ENCODE measurements at places on chromosomes 12 and 14.

- no peak for DNase-seq
Measured at GRCh38 chr12:51785906-51786305, 62.6 kb downstream of the FIGNL2 start.

DNA sequence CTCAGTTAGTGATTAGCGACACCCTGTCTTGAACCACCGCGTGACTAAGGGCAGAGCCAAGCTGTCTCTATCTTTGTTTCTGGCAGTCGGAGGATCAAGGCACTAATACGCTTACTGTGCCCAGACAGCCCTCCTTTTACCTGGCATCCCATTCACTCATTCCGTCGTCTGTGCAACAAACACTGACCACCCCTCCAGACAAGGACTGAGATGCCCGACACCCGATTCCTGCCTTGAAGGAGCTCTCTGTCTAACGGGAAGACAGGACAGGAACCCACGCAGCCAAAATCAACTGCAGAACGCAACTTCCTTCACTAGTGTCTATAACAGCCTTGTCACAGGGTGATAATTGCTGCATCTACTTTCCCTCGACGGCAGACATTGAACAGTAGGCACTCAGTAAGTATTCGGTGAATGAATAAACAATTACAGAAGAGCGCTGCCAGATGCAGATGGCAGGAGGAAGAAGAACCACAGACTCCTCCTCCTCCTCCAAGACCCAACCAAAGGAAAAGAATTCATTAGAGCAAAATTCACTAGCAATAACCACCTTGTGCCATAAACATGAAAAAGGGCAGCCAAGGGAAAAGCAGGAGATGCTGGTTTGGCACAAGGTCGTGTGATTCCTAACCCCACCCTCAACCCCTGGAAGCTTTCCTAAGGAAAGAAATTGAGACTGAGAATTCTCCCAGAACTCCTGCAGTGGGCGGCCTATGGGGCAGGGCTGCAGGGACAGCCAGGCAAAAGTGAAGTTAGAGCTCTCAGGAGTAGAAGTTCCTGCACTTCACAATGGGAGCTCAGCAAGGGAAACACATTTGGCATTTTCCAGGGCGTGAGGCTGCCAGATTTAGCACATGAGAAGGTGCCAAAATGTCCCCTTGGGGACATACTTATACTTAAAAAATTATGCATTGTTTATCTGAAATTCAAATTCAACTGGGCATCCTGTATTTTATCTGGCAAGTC, 186.6 kb upstream of the DIO3 start:
- DNase-seq: no peak

- DNase-seq: no peak
Measured at GRCh38 chr14:24366413-24366720, 1.6 kb upstream of the NFATC4 start.

GRCh38 chr12:122834921-122835749, at the start of gene HIP1R:
HIP1R (plus strand) TSS chr12:122835457; CDS start chr12:122835551, 94 bp downstream.
- DNase-seq: no peak

- no peak for DNase-seq
Measured at GRCh38 chr12:14057895-14058294, 76.5 kb upstream of the GRIN2B start.

- DNase-seq: no peak
Measured at GRCh38 chr12:94062796-94063635, 85.4 kb upstream of the PLXNC1 start.

DNA sequence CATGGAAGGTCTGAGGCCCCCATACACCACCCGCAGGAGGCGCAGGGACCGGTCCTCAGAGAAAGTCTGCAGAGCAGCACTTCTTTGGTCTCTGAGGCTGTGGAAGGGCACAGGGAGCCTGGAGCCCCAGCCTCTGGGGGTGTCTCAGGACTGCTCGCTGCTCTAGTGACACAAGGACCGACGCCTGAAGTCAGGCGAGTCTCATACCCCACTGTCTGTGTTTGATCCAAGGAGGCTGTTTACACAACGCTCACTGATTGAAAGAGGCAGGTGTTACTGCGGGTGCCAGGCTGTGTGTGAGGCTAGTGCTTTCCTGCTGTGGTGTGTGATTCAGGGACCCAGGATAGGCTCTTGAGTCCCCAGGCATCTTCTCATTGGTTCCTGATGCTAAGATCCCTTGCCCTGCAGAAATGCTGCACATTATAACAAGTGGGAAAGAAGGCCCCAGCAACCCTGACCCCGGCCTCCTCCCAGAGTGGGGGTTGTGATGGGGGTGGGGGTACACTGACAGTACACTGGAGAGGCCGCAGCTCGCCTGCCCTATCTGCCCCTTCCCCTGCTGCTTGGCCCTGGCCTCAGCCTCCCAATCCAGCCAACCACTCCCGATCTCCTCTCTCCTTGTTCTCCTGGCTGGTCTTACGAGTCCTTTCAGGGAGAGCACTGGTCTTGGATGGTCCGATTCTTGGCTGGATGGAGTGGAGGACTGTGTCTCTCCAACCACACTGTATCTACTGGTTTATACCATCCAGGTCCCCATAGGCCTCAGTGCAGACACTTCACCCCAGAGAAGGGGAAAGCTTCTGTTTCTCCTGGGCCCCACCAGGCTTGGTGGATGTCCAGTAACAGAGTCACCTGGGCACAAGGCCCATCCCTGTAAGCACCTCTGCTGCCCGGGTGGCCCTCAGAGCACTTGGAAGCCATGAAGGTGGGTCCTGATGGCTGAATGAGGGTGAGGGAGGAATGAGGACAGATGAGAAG, 6.6 kb downstream of the CACNA2D4 start:
- no peak for DNase-seq

- no peak for DNase-seq
Measured at GRCh38 chr14:38047195-38047902, 160.4 kb upstream of the SSTR1 start.

- DNase-seq: peak; percentile 75
Measured at GRCh38 chr12:120903412-120904196, 554 bp downstream of the SPPL3 start.

GRCh38 chr14:106459971-106460730, 933.8 kb downstream of the TMEM121 start:
- peak; percentile 3 for DNase-seq

DNA sequence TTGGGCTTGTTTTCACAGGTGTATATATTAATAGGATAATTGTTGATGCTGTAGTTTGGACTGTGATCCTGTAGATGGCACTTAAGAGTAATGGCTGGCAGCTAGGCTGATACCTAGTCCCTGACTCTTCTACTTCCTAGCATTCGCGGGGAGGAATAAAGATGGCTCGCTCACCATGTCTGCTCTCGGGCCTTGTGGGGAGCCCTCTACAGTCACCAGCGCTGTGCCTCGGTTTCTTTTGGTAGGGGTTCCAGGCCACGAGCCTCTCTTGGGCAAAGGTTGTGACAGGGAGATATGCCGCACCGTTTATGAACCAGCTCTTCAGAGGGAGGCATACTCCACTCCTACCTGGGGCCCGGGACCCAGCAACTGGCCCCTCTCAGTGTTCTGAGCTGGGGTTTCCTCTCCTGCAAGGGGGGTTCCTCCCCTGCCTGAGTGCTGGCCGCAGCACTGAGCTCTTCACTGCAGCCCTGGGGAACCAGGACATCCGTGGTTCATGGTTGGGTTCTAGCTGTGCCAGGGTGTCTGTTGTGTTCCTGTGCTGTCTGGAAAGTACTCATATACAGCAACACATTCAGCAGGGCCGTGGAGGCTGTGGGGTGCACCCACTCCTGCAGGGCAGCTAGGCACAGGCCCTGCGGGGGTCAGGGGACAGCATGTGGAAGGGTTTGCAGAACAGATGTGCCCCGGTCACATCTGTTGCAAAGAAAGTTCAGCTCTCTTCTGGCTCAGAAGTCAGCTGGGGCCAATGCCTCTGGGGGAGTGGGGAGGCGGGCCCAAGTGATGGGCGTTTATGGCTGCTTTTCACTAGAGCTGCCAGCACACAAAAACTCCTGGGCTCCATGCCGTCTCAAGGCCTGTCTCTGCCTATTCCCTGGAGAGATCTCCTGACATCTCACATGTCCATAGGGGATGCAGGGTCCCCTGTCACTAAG, 147.9 kb downstream of the PPFIA2 start:
- no peak for DNase-seq

- peak; percentile 12 for DNase-seq
Measured at GRCh38 chr12:40137252-40137651, 31.4 kb upstream of the SLC2A13 start.

- DNase-seq: no peak
Measured at GRCh38 chr14:91185721-91186120, 58.8 kb downstream of the GPR68 start.

- no peak for DNase-seq
Measured at GRCh38 chr12:56761812-56762211, 1.3 kb upstream of the HSD17B6 start.

GRCh38 chr14:97010491-97011160, 213.4 kb downstream of the VRK1 start:
- no peak for DNase-seq

- DNase-seq: no peak
Measured at GRCh38 chr14:63928744-63929174, 76.0 kb downstream of the SYNE2 start.

- peak; percentile 70 for DNase-seq
Measured at GRCh38 chr14:91303091-91303923, 58.8 kb upstream of the GPR68 start.

GRCh38 chr12:56601503-56601902, 28.6 kb downstream of the BAZ2A start:
- no peak for DNase-seq

GRCh38 chr12:109737631-109738030, 24.0 kb downstream of the FAM222A start:
- no peak for DNase-seq

DNA sequence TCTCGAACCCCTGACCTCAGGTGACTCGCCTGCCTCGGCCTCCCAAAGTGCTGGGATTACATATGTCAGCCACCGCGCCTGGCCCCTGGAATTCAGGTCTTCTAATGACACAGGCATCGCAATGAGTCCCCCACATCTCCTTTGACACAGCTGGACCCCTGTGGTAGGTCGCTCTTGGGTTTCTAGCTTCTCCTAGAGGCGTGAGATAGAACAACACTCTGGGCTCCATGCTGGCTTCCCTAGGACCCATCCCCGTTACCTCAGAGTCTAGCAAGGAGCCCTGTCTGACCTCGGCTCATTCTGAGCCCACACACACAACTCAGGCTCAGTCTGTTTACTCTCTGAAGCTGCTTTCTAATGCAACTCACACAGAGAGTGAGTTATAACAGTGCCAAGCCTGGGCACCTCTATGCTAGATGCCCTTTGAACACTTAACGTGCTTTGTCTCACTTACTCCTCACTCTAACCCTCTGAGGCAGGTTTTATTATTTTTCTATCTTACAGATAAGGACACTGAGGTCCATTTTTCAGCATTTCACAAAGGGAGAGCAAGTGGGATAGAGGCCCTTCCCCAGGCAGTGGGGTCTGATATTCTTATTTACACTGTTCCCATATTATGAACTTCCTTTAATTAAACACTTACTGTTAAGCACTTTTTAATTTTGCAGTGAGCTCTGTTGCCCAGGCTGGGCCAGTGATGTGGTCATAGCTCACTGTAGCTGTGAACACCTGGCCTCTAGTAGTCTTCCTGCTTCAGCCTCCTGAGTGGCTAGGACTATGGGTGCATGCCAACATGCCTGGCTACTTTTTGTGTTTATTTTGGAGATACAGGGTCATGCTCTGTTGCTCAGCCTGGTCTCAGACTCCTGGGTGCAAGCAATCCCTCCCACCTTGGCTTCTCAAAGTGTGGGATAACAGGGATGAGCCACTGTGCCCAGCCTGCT, 40.6 kb upstream of the RBM19 start:
- DNase-seq: no peak

DNA sequence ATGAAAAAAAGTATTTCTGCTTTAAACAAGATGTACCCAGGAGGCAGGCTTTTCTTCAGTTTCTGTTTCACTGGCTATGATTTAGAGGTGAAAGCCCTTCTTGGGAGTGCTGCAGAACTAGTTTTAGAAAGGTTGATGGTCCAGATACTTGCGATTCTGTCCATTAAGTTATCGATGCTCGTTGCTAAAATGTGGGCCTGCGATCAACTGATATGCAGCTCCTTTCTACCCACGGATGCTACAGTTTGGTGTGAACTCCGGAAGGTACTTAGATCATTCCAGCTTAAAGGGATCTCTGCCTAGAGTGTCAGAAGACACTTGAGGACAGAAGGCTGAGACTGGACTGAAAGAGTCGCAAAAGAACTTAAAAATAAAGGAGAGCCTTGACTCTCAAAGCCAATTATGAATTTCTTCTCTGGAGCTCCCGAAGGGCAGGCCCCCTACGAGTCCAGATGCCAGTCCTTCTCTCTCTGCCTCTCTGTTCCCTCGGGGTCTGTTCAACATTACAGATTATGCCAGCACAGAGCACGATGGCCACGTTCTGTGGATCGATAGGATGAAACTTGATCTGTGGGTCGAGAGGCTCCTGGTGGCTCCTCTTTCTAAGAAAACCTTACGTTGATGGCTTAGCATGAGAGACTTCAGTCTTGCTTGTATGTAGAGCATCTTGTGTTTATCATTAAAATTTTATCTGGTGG, 40.0 kb downstream of the FBXW8 start:
- DNase-seq: no peak

DNA sequence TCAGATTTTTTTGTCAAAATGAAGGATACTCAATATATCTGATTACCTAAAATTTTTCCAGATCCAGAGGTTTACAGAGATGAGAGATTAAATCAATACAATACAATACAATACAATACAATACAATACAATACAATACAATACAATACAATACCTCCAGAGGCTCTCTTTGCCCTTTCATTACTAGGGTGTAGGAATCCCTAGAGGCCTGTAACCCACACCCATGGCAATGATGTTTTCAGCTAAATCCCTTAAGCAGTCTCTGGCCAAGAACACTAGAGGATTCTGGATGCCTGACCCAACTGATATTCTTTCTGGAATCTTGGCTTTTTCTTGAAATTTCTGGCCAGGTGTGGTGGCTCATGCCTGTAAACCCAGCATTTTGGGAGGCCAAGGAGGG, 23.7 kb upstream of the AEBP2 start:
- no peak for DNase-seq

DNA sequence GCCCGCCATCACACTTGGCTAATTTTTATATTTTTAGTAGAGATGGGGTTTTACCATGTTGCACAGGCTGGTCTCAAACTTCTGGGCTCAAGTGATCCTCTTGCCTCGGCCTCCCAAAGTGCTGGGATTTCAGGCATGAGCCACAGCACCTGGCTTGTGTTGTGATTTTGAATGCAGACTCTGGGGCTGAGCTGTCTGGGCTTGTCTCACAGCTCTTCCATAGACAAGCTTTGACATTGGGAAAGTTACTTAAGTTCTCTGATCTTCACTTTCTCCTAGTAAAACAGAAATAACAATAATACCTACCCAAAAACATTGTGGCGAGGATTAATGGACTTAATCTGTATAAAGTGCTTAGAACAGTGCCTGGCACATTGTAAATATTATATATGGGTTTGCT, 36.0 kb downstream of the TMBIM6 start:
- no peak for DNase-seq

GRCh38 chr12:11497995-11498394, 102.6 kb upstream of the PRB2 start:
- DNase-seq: no peak

All from RWPE1 (cell line).